ENCODE measurements at places on chromosomes 2 and 18.

- no peak for DNase-seq
Observed at GRCh38 chr2:179951680-179952079, 55.4 kb downstream of the CWC22 start.

DNA sequence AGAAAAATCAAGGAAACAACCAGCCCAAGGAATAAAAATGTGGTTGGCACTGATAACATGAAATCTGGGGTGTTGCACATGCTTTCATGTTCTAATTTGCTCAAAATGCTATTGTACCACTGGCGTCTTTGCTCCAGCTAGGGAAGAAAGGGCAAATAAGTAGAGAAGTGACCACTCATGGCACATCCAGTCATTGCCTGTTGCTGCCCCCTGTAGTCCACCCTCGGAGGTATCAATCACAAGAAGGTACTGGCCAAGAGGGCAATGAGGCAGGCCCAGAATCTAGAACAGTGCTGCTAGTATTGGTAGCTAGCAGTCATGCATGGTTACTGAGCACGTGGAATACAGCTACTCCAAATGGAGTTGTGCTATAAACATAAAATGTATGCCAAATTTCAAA, 213.4 kb downstream of the CDCA7 start:
- DNase-seq, result no peak

DNA sequence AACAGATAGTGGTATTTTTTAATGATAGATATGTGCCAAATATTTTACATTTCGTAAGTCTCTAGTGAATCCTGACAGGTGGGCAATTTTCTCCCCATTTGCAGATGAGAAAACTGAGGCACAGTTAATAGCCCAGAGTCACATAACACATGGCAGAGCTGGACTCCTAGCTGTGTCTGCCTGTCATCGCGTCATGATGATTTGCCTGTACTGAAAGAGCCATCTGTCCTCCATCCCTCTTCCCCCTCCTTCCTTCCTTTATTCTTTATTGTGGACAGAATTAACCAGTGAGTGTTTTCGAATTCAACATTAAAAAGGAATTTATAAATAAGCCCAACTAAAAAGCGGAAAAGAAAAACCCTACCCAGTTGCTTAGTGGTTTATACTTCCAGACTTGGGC, 3.2 kb downstream of the DNAJB2 start:
- no peak for DNase-seq

- DNase-seq, result no peak
Observed at GRCh38 chr2:216392018-216392562, 19.8 kb upstream of the MARCHF4 start.

DNA sequence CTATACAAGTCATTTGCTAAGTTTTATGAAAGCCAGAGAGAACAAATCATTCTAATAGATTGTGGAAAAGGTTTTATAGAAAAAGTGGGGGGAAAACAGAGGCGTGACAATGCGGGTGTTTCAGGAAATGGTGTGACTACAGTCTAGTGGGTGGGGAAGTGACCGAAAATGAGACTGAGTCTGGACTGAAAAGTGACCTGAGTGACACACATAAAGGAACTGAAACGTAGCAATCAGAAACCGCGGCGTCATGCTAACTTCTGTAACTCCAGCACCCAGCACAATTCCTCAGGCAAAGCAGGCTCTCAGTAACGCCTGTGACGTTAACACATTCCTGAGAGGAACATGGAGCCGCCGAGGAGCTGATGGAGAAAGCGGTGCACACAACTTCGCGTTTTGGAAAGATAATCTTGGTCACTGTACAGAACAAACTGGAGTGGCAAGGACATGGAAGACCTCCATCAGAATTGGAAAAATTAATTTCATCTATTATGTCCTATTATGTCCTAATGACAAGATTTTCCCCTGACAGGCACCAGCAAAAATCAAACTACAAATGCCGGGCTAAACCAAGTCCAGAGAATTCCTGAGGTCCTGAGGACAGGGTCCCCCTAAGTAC, 1.4 kb upstream of the CD226 start:
- peak; percentile 60 for DNase-seq

- DNase-seq, result no peak
Observed at GRCh38 chr18:59555995-59556659, 141.1 kb downstream of the CCBE1 start.

- no peak for DNase-seq
Observed at GRCh38 chr2:230541934-230542380, 126.0 kb downstream of the SP100 start.

DNA sequence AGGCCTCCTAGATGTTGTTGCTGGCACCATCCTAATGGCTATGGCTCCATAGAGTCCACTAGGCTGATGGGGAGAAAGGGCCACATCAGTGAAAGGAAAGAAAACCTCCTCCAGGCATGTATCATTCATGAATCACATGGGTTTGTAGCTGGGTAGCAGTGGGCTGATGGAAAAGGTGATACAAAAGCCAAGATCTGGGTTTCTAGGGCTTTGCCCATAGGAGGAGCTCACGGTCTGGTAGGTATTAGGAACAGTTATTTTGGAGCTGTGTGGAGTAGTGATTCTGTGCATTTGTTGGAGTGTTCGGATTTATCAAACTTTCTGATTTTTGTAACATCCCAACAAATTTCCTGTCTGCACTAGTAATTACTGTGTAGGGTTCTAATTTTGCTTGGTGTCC, 259.2 kb downstream of the SLC4A3 start:
- no peak for DNase-seq

DNA sequence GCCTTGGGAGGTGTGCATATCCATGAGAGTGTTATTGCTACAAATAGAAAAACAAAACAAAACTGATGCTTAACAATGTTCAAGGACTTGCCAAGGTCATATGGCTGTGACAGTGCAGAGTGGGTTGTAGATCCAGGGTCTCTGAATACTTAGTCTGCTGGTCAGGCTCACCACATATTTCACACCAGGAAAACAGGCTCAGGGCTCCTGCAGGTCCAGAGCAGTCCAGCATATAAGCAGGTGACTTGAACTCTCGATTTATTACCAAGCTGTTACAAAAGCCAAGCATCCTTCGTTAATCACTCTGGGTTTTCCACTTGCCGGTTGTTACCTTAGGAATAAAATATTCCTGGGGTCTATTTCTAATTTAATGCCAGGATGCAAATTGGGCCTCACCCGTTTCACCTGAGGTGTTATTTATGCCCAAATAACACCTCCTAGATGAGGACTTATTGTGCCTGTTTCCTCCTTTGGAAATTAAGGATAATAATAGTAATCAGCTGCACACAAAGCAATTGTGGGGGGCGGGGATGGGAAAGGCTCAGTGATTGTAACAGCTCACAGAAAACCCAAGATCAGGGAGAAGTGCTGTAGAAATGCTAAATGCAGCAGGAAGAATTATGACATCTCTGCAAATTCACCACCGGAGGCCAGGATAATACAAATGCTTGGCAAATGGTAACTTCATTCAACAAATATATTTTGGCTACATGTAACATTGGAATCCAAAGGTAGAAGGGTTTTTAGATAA, 72.9 kb downstream of the TMEM182 start:
- no peak for DNase-seq

DNA sequence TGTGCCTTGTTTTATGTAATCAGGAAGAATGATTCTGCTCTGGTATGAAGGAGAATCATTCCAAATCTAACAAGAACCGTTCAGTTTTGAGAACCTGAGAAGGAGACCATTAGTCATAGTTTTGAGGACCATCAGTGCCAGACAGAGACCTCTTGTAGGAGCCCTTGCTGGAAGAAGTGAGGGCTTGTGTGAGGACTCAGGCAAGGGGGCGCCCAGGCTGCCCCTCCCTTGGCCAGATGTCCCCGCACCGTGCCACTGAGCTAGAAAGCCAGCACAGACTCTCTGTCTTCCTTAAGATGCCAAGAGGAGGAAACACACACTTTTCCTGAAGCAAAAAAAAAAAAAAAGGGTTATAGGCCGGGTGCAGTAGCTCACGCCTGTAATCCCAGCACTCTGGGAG, 55.7 kb upstream of the SLC39A10 start:
- no peak for DNase-seq

- DNase-seq, result no peak
Observed at GRCh38 chr18:47899107-47899840, 31.2 kb downstream of the SMAD2 start.

DNA sequence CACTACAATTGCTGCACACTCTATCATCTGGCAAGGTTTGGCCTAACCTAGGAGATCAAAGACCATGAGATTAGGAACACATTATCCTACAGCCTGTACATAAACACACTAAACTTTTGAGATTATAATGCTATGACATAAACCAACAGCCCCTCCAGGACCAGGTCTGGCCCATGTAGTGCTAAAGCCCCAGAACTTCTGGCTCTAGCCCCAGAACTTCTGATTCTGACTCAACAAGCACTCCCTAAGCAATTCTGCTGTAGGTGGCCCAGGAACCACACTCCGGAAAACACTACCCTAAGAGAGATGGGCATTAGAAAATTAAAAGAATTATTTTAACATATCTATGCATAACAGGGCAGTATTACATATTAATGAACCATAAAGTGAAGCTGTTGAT, 369.5 kb upstream of the LYPD1 start:
- no peak for DNase-seq
